NCI-H1048 (cell line): ENCODE measurements at places on chromosomes 16 and 17.

- DNase-seq, result no peak
These were observed 6.5 kb upstream of the MTMR4 start for GRCh38 chr17:58520843-58521430.

DNA sequence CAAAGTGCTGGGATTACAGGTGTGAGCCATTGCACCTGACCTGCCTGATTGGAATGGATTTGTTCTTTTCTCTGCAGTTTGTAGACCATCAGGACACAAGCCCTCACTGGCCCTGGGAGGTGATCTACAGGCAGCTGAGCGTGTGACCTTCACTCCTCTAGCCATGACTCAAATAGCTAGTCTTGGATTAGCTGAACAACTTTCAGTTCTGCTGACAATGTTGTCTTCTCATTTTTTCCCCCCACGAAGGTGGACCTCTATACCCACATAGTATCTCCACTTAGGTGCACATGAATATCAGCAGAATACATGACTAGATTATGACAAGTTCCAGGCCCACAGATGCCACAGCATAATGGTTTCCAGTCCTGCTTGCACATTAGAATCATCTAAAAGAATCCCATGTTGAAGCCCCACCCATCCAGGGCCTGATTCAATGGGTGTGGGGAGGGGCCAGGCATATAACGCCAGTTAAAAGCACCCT lies 36.8 kb downstream of the HS3ST3B1 start:
- DNase-seq, result no peak

GRCh38 chr17:76707985-76708807 lies 2.6 kb downstream of the MXRA7 start:
- DNase-seq, result no peak

DNA sequence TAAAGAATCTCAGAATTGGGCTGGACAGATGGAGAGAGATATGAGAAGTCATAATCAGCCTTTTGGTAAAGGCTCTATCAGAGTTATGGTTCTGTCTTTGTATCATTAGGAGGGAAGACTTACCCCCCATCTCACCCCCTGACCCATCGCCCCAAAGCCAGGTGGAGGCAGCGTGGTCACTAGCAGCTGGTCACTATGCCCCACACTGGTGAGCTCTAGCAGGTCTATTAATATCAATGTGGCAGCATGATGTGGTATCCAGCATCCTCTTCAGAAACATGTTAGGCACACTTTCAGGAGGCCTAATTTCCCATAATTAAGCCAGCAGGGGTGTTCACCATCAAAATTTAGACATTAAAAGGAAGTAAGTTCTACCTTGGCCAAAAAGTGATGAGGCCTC lies 183.8 kb upstream of the COX10 start:
- no peak for DNase-seq

DNA sequence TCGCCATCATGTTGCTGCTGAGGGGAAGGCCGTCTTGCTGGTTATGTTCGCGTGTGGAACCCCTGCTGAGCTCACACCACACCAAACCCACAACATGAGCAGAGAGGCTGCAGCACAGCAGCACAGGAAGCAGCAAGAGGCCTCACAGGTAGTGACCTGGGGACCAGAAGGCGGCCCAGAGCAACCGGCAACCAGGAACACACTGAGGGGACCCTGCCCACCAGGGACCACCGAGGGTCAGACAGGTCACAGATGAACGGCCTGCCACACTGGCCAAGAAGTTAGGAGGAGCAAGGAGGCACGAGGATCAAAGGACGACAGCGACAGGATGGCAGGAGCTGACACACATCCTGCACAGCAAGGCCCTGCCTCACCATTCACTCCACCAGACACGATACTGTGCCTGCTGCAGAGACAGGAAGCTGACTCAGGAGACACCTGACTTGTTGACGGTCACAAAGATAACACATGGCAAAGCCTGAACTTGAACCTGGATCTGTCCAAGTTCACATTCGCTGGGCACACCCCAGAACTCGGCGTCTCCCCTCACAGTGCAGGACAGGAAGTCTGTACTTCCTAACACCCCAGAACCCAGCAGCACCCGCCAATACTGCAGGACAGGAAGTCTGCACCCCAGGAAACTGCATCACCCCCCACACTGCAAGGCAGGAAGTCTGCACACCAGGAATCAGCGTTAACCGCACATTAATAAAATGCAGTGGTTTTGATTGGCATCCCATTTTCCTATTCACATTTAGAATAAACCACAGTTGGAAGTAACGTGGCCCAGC lies 98.5 kb downstream of the ZNF778 start:
- DNase-seq, result no peak

DNA sequence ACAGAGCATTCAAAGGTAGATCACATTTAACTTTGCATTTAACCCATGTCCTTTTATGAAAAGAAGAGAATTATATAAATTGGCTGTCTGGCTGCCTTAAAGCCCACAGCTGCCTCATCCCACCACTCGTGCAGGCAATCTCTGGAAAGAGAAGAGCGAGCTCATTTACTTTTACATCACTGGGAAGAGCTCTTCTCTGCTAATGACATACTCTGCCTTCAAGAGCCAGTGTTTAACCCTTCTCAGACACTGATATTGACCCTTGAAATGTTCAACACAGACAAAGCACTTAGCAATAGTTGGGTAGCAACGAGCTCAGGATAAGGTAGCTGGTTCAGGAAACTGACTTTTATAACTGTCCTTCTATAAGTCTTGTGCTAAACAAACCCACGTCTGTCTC lies 6.8 kb downstream of the KRT38 start:
- DNase-seq, result no peak

DNA sequence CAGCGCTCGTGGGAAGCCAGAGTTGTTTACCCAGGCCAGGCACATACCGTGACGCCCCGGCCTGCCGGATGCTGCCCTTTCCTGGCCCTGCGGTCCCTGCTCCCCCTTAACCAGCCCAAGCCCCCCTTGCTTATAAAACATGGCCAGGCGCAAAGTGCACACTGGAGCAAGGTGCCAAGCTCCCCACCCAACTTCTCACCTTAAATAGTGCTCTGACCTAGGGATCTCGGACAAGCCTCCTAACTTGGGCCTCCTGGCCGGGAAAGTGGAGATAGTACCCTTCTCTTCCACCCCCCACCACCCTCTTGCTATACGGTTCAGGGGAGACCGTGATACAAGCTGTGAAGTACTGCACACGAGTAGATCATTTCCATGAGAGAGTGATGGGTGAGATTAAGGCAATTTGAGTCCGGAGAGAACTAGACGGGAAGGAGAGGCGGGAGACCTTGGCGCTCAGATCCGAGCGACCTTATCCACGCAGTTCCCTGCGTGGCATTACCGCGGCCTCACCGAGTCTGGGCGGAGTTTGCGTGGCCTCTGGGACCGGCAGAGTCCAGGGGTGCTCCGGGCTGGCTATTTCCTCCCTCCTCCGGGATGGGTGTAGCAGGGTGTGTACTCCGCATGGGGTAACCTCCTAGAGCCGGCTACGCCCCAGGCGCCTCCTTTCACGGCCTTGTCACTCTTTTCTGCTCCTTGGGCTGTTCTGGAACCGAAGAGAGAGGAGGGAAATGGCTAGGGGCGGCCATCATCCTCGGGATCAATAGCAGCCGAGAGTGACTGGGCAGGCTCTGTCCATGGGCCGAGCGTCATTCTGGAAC lies 4.4 kb upstream of the LHX1 start:
- DNase-seq, result no peak

GRCh38 chr16:49515861-49516260 lies 142.3 kb downstream of the C16orf78 start:
- DNase-seq, result no peak

GRCh38 chr16:64416216-64417005 lies 705.5 kb downstream of the CDH11 start:
- DNase-seq, result no peak

- DNase-seq, result no peak
These were observed 21.5 kb upstream of the SPN start for GRCh38 chr16:29641561-29641960.

GRCh38 chr17:44801880-44802279 lies 28.2 kb downstream of the GJC1 start:
- DNase-seq, result no peak

DNA sequence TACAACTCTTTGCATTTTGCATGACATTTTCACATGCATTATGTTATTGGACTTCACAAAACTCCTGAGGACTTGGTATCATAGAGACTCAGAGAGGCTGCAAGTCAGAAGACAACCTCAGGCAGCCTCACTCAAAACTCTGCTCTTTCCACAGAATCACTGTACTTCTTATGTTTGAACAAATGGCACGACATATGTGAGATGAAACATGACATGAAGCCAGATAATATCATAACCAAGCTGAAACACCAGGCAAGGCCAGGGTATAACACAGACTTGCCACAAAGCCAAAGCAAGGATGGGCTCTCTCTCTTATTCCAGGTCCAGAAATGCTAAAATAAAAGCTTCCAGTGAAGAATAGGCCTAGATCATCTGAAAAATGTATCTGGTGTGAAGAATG lies 425.8 kb upstream of the CDH5 start:
- no peak for DNase-seq

- no peak for DNase-seq
These were observed 331.0 kb upstream of the CCL2 start for GRCh38 chr17:33924104-33924503.

DNA sequence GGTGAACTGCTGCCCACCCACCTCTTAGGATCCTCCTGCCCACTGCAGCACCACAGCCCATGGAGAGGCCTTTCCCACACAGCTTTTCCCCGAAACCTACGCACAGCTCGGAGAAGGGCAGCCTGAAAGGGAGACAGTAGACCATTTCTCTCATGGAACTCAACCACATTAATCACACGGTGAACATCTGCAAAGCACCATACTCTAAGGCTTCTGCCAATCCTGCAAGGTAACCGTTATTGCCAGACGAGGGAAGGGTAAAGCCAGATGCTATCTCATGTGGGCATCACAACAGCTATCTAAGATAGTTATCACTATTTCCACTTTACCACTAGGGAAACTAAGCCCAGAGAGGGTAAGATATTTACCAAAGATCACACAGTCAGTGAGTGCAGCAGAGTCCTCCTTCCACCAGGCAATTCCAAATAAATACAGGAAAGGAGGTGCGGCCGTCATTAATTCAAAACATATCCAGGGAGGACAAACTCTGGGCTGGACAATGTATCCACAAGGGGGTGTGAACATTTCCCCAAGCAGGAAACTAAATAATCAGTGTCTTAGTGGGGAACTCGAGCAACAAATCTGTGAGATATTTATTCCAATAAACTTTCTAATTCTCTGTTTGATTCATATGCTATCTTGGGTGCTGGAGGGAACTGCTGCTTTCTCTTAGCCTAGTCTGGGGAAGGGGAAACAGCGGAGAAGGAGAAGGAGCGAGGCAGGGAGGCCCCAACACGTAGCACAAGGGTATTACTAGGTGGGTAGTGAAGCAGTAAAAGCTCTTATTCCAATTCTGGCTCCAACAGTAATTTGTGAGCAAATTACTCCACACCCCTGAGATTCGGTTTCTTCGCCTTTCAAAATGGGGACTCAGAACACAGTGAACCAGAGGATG lies 723 bp downstream of the TMEM186 start:
- DNase-seq, result no peak

GRCh38 chr17:56034197-56034635 lies 119.1 kb upstream of the ANKFN1 start:
- DNase-seq, result no peak

DNA sequence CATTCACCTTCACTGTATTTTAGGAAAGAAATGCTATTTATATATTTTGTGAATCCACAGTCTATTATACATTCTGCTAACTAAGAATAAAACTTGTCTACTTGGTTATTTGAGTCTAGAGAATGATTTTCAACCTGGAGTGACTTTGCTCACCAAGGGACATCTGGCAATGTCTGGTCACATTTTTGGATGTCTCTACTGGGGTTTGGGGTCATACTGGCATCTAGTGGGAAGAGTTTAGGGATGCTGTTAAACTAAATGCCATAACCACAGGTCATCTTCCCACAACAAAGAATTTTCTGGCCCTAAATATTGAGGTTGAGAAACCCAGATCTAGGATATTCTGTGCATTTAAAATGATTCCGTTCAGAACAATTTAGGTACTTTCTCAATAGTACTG lies 26.0 kb downstream of the KCNJ16 start:
- no peak for DNase-seq

- no peak for DNase-seq
These were observed 197.1 kb downstream of the ZFHX3 start for GRCh38 chr16:72850853-72851252.

DNA sequence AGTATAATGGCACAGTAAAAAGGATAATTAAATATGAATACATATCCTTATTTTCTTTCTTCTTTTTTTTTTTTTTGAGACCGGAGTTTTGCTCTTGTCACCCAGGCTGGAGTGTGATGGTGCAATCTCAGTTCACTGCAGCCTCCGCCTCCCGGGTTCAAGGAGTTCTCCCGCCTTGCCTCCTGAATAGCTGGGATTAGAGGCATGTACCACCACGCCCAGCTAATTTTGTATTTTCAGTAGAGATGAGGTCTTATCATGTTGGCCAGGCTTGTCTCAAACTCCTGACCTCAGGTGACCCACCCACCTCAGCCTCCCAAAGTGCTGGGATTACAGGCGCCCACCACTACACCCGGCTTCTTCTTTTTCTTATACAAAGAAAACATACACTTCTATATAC lies 12.0 kb downstream of the GABARAPL2 start:
- DNase-seq, result no peak
